ENCODE measurements at places on chromosomes 5 and 9. TPM values are rescaled to one million over a fixed set of nuclear protein-coding genes. Genes with fewer than 3 reads are reported as not detected.

Gene SHB
- 21.2 TPM for total RNA-seq

Gene IL7R
- total RNA-seq: 1.6 TPM

Gene PCDHB9
- 3.3 TPM for total RNA-seq

Gene ADAMTS2
- 32.0 TPM for total RNA-seq

Gene SCGB3A2
- total RNA-seq: 0.93 TPM

Gene NEUROG1
- total RNA-seq: not detected

Gene AK8
- total RNA-seq: 1.9 TPM

Gene BSPRY
- total RNA-seq: 8.8 TPM

Gene OMD
- total RNA-seq: 4.1 TPM

Gene RASEF
- 6.1 TPM for total RNA-seq

Gene IL3
- not detected for total RNA-seq

All from metanephros (tissue), 2 donors.